GM23338 (cell line): ENCODE measurements at places on chromosomes 1 and 21.
A peak's percentile ranks its signal among the peaks of the same experiment; 100 is the strongest.

GRCh38 chr1:43849670-43850069, 83.9 kb upstream of the ARTN start:
- no peak for DNase-seq

- no peak for DNase-seq
These were observed 13.5 kb upstream of the NEXN start for GRCh38 chr1:77874804-77875445.

DNA sequence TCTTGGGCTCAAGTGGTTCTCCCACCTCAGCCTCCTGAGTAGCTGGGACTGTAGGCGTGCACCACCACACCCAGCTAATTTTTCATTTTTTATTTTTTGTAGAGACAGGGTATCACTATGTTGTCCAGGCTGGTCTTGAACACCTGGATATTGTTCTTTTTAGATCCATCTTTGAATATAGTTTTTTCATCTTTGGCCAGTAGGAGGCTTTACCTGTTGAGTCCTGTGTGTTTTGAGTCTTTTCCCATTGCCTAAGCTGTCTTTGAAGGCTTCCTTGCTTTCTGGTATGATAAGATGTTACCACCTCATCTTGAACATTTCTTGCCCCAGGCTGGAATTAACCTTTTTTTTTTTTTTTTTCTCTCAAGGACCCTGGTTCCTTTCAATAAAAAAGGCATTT, 387.8 kb upstream of the RUNX1 start:
- DNase-seq = peak; percentile 40

- DNase-seq = no peak
These were observed 2029.3 kb downstream of the MRPL39 start for GRCh38 chr21:23578027-23578426.

DNA sequence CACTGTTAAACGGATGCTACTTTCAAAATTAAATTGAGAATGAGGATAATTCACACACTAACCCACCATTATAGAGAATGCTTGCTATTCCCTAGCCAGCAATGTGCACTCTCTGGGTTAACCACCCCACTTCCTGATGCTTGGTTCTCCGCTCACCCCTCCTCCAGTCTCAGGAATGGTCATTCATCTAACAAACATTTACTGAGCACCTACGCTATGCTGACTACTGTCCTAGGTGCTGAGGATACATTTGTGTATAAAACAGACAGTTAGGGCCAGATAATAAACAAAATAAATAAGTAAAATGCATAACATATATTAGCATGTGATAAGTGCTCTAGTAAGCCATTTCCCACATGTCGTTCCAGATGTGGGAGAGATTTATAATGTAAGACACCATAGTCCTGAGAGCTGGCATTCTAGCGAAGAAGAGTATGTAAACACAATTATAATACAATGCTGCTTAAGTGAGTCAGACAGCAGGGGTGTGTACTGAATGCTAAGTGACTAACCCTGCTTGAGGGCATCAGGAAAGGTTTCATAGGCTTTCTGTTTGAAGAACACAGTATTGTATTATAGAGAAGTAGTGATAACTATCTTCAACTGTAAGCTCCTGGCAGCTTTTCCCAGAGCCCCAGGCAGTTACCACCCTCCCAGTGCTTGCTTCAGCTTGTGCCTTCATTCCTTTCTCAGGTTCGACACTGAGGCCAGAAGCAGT, 126.7 kb upstream of the CACHD1 start:
- no peak for DNase-seq

GRCh38 chr1:231678011-231678432, 51.4 kb downstream of the DISC1 start:
- DNase-seq = no peak

DNA sequence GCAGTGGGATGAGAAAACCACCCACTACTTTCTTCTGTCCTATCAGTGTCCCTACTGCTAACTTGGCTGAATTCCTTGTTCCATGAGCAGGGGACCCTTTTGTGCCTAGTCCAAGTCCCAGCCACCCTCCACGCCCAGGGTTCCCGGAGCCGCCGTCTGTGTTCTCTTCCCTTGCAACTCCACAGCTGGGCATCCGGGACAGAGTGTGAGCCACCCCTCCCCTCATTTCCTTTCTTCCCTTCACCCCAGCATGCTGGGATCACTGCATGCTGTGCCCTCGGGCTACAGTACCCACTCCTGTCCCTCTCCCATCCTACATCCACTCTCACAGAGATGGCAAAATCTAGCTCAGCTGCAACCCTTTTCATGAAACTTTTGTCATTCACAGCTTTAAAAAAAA, 44.5 kb downstream of the PGBD5 start:
- no peak for DNase-seq

- DNase-seq = no peak
These were observed 417.3 kb downstream of the USH2A start for GRCh38 chr1:216005916-216006315.

- peak; percentile 72 for DNase-seq
These were observed 21.0 kb downstream of the PDE9A start for GRCh38 chr21:42674351-42674940.

DNA sequence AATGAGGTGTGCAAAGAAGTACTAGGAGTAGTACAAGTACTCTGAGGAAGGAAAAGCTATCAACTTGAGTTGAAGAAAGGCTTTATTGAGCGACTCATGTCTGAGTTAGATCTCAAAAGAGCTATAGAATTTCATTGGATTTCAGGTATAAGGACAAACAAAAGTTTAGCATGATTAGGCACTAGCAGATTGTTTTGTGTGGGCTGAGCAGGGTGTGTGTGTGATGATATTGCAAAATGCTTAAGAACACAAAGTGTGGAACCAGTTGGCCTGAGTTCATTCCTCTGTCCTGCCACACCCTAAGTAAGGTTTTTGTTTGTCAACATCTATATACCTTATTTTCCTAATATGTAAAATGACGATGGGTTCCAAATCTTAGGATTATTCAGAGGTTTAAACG, 158.9 kb downstream of the KCNK2 start:
- DNase-seq = no peak
